ENCODE measurements at places on chromosomes 13 and 19.

DNA sequence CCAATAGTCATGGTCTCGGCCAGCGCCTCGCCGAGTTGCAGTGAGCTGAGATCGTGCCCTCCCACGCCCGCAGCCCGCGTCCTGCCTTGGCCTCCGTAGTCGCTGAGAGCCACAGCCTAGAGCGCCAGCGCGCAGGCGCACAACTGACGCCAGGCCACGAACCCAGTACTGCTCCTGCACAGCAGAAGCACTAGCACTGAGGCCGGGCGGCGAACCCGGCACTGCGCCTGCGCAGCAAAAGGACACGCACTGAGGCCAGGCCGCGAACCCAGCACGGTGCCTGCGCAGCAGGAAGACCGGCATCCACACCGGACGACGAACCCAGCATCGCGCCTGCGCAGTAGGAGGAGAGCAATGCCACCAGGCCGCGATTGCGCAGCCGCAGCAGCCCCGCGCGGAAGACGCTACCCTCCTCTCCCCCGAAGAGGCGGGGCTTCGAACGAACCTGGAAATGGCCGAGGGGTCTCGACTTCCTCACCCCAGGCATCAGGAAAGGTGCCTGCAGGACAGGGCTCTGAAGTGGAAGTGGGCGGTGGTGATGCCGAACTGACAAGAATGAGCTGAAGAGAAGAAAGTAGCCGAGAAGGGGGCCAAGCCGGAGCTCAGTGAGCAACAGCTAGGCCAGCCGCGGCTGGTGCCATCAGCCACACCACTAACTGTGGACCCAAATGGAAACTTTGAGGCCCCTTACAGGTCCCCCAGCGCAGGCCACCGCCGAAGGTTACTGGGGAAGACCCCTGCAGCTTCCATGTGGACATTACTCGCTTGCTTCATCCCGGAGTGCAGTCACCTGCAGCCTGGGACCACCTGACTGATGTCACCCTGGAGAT, 7.5 kb downstream of the F10 start:
- DNase-seq, result peak; percentile 37

- DNase-seq, result no peak
These were observed 6.7 kb upstream of the C13orf46 start for GRCh38 chr13:113980489-113981064.

DNA sequence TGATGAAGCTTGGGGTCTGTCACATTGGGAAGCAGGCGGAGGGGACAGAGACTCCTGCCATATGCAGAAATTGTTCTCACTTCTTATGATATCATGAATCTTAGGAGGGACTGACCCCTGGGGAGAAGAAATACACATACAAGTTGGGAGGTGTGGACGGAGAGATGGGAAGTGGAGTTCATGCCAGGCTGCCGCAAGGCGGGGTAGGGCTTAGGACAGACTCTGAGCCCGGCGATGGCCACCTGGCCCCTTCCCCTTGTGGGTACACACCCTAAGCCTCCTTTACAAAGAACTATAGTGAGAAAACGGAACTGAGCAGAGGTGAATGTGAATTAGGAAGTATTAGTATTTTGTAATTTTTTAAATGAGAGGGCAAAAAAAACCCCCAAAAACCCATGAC, 177.0 kb upstream of the IRS2 start:
- DNase-seq, result no peak

DNA sequence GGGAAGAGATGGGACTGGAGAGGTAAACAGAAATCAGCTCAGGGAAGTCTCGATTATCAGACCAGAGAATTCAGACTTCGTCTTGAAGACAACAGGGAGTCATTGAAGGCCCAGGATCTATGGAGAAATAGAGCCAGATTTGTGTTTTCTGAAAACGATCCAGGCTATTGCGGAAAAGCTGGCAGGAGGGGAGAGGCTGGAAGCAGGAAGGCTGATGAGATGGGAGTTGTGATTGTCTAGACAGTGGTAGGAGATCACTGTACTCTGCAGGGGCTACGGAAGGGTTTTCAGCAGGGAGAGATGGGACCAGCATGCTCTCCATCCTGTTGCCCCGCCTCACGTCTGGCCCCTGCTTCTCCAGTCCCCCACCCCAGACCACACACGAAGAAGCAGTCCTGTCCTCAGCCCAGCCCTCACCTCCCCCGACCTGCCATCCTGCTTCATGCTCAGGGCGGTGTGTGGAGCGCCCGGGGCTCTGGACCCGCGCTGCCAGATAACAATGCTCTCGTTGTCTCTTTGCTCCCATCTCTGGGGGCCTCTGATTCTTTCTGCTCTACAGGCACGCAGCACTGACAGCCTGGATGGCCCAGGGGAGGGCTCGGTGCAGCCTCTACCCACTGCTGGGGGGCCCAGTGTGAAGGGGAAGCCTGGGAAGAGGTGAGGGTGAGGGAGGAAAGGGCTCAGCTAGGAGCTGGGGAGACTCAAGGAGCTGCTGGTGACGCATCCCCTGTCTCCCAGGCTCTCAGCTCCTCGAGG, 1.9 kb downstream of the ARHGAP33 start:
- no peak for DNase-seq

DNA sequence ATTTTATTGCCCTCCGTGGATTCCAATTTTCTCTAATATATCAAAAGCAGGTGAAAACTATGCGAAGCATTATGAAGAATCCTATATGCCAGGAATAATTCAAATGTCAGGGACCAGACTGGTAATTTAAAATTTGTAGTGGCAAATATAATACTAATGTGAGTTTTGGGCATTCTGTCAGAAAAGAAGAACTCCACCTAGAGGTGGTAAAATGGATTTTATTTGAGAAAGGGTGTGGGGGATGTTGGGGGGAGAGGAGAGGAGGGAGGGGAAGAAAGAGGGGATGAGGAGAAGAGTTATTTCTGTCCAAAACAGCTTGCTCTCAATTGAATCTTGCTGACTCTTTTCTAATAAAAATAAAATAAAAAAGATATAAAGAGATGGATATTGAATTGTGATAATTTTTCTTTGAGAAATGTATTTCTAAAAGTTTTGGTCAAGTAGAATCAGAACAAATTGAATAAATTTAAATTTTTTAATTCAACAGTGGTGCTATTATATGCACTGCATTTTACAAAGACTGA, 929.3 kb upstream of the SLITRK5 start:
- no peak for DNase-seq

DNA sequence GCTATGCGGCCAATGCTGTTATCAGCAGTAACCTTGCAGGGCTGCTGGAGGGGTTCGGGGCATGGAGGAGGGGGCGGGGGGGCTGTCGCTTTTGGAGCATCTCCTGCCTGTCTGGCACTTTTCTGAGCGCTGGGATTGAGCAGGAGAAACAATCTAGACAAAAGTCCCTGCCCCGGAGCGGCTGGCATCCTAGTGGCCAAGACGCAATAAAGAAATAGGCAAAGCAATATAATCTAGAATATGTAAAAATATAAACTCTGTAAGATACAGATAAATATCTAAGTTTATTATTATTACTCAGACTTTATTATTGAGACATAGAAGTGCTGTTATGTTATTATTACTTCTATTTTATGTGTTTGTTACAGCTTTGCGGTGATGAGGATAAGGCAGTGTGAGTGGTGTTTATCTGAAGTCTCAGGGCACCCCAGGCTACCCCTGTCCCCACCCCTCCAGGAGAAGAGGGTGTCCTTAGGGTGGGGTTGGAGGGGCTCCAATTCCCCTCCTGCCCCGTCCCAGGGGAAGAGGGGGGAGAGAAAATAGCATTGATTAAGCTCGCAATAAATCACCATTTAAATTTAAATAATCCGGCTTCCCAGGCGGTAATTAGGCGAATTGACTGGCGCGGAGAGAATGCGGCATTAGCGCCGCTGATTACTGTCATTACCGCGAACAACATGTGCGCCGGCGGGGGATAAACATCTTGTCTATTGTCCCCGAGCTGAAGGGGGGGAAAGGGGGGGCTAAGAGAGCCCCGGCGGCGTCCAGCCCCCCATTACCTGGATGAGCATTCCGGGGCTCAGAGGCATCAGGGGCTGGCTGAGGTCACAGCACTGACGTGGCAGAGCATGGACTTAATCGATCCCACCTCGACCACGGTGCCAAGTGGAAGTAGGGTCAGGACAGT, 3.2 kb downstream of the NPAS1 start:
- DNase-seq, result no peak

Measured in activated T-cell treated with anti-CD3 and anti-CD28 coated beads, Interleukin-2, amount 50 U/mL, for 24 hours (primary cell).